ENCODE measurements at places on chromosomes 6 and 20. TPM values are rescaled to one million over a fixed set of nuclear protein-coding genes. Genes with fewer than 3 reads are reported as not detected.

The LY6G6C gene
- not detected for total RNA-seq

The ACSS1 gene
- 135 TPM for total RNA-seq

The EYS gene
- total RNA-seq = not detected

The WFDC10B gene
- total RNA-seq = not detected

The SLC35D3 gene
- total RNA-seq = not detected

- no peak for DNase-seq
Observed at GRCh38 chr6:169820358-169820757, 68.9 kb downstream of the ERMARD start.

- DNase-seq = no peak
Observed at GRCh38 chr6:144893680-144894151, 608.6 kb downstream of the UTRN start.

GRCh38 chr20:48759631-48760245 is 68.1 kb downstream of the PREX1 start:
- DNase-seq = no peak

- no peak for DNase-seq
Observed at GRCh38 chr6:77466451-77467437, 3.5 kb upstream of the HTR1B start.

GRCh38 chr6:163248051-163248450 is 166.5 kb upstream of the QKI start:
- no peak for DNase-seq

- DNase-seq = no peak
Observed at GRCh38 chr20:47031821-47032220, 137.2 kb downstream of the EYA2 start.

GRCh38 chr6:87139236-87139635 is 16.1 kb upstream of the ZNF292 start:
- DNase-seq = no peak

- no peak for DNase-seq
Observed at GRCh38 chr6:44211284-44211683, 5.4 kb upstream of the MYMX start.

DNA sequence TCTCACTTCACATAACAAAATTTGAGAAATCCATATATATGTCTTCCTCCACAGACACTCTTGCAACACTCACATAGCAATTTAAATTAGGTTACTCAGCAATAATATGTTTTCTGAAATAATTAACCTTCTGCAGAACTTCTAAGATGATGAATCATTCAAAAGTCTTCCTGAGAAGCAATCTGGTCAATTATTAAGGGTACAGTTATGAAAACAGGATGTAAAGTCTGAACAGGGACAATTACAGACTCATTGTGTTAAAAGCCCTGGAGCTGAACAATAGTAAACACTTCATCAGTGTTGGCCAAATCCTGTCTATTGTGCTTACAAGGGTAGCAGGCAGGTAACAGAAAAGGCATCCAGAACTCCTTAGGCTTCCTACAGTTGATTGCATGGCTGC is 75.4 kb downstream of the FILIP1 start:
- no peak for DNase-seq

GRCh38 chr6:168374051-168374502 is 54.5 kb upstream of the DACT2 start:
- no peak for DNase-seq

GRCh38 chr6:119627908-119628669 is 278.5 kb upstream of the MAN1A1 start:
- DNase-seq = no peak

DNA sequence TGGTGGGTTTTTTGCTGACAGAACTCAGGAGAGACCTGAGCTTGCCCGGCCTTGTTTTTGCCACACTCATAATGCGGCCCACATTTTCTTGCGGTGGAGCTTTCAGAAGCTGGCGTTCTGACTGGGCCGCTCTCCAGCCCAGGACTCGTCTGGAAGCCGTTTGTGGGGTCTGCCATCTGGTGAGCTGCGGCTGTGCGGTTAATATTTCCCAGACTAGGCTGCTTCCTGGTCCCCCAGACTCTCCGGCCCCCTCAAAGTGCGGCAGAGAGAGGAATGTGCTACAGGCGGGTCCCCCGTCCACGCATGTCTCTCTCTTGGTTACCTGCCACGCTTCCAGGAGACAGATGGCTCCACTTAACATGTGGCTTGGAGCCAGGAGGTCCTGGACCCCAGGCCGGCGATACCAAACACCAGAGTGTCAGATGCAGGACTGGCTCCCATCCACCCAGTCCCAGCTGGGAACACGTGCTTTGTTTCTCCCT is 128.9 kb upstream of the PMEPA1 start:
- no peak for DNase-seq

- DNase-seq = no peak
Observed at GRCh38 chr6:139443231-139444112, 69.0 kb upstream of the CITED2 start.

DNA sequence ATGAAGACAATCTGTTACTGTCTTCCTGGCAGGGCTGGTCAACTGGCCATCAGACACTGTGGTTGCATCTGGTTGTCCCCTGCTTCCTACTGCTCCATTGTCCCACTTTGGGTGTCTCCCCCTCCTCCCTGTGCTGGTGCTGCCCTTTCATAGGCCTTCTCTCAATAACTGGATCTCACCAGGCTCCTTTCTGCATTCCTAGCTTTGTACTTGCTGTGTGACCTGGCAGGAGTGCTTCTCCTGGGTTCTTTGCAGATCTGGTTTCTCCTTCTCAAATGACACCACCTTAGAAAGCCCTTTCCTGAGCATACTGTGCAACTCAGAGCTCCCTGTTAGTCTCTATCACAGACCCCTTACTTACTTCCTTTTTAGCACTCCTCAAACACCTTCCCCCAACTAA is 223.0 kb downstream of the BCKDHB start:
- DNase-seq = no peak

DNA sequence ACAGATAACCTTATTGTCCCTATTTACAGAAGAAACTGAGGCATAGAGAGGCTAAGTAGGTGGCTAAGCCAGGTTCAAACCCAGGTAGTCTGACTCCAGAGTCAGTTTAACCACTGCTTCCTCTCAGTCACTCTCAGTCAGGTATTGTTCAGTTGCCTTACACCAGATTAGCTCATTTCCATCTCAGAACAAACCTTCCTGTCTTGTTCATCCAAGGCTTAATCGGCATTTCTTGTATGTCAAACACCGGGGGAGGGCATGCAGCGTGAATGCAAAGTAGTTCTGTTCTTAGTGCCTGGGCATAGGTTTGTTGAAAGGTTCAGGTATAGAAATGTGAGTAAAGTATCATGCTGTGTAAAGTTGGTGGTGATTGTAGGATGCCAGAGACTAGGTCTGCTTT is 51.7 kb downstream of the CTNNBL1 start:
- DNase-seq = no peak

DNA sequence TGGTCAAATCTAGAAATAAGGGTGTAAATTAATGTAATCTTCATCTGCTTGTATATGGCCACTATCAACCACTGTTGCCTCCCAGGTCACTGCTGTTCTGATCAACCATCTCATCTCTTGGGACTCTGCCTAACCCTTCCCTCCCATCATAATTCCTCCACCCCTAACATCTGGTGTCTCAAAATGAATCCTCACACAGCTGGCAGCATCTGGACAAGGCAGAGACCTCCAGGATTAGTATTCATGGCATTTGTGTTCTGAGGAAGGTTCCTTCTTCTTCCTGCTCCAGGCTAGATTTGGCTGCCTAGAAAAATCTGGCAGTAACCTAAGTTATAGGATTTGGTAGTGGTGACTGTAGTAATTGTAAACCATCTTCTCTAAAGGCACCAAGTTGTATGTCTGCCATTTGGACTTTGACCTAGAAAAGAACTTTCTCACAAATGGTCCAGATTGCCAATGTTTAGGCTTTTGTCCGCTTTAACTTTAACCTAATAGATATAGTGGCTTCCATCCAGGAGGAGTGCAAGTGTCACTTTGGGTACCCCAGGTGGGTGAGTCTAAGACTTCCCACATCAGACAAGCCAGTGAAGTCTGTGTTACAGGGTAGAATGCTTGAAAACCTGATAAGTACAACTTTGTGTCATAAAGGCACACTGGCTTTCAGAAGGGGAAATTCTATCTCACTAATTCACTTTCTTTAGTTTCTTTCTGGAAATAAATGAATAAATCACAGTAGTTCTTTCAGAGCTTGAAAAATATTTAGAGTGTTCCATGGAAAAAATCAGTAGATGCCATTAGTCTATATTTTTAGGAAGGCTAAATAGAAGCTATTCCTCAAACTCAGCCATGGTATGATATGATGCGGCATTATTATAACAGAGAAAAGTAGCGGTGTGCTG is 3.0 kb upstream of the PHACTR2 start:
- DNase-seq = no peak

Data from Right ventricle myocardium inferior (tissue), 1 donor.